Activated CD4-positive, CD25-positive, alpha-beta regulatory T cell treated with anti-CD3 and anti-CD28 coated beads, Interleukin-2, amount 50 U/mL, for 16 hours (primary cell): ENCODE measurements at places on chromosomes 2 and 18.

GRCh38 chr2:88087763-88088162 is 20.1 kb downstream of the SMYD1 start:
- no peak for DNase-seq

- no peak for DNase-seq
Observed at GRCh38 chr18:70044632-70045031, 97.0 kb upstream of the CD226 start.

- no peak for DNase-seq
Observed at GRCh38 chr2:134852518-134852917, 14.1 kb downstream of the ACMSD start.

DNA sequence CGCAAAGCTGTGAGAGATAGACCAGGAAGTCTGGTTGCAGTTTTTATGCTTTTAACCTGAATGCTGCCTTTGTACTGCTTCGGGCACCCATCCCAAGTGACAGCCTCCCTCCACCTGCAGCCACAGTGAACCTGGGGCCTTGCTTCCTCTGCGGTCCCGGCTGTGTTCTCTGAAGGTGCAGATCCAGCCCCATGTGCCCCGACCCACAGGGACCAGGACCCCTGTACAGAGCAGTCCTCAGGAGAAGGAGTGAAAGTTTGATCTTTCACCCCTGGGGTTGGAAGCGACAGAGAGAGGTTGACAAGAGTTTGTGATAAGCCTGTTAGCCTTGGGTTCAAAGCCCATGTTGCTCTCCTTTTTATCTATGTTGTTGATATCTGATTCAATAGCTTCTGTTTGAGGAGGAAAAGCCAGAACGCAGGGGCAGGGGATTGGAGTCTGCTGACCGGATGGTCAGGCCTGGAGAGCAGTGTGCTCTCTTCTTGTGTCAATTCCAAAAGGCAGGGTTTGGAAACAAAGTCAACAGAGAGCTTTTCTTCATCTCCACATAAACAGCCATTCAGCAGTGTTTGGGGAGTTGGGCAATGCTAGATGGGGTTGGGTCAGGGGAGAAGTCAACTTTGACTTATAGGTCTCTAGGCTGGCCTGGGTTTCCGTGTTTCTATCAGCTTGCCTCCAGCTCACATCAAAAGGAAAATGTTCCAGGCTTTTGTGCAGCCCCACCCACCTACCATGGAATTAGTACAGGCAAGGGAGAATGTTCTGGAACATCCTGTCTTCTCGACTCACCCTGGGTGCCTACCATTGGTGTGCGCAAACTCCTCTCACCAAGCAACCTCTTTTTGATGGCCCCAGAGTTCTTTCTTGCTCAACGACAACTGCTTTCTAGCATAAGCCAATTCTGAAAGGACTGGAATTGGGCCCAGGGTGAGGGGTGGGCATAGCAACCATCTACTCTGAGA is 214.9 kb downstream of the ALPK2 start:
- no peak for DNase-seq

GRCh38 chr2:24123922-24124580 is 782 bp downstream of the FAM228B start:
- DNase-seq, result no peak

DNA sequence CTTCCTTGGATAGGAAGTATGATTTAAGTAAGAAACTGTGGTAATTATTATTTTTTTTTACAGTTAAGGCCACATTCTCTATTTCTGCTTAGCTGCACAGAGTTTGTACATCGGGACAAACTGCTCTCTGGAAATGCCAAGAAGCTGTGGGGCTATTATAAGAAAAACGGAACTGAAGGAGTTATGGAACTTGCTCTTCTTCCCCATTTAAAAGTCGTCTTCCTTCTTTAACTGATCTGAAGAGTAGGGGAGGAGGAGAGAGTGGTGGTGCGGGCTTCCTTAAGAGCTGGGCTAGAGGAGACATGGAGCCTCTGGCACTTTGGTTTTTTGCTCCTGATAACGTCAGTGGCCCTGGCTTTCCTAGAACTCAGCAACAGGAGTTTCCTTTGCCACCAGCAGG is 54.4 kb downstream of the RAB31 start:
- DNase-seq, result no peak

DNA sequence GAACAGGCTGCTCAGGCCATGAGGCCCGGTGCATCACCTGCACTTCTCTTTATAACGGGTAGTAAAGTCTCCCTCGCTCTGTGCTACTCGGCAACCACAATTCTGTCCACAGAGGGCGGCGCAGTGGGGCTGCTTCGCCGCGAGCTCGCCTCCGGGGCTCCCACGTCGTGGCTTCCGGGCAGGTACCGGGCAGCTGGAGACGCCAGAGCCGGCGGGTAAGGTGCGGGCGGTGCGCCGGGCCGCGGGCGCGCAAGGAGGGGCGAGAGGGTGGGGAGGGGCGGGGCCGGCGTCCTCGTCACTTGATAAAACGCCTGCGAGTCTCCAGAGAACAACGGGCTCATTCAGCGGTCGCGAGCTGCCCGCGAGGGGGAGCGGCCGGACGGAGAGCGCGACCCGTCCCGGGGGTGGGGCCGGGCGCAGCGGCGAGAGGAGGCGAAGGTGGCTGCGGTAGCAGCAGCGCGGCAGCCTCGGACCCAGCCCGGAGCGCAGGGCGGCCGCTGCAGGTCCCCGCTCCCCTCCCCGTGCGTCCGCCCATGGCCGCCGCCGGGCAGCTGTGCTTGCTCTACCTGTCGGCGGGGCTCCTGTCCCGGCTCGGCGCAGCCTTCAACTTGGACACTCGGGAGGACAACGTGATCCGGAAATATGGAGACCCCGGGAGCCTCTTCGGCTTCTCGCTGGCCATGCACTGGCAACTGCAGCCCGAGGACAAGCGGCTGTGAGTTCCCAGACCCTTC is at the start of gene ITGA6:
ITGA6 (plus strand) TSS at position 331 of the 734 bp plus-strand sequence.
- peak; percentile 47 for DNase-seq

DNA sequence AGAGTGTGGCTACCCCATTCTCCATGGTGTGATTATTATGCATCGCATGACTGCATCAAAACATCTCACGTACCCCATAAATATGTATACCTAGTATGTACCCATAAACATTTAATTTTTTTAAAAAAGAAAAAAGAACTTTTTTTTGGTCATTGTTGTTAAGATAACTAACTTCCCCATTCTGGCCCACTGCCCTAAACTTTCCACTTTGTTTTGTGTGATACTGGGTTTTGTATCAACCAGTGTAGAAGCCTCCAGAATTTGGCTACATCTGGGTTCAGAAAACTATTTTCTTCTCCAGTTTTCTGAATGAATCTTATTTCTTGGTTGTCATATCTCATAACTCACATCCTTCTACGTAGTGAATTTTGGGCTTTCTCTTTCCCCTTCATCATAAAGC is 62.3 kb upstream of the NABP1 start:
- no peak for DNase-seq

DNA sequence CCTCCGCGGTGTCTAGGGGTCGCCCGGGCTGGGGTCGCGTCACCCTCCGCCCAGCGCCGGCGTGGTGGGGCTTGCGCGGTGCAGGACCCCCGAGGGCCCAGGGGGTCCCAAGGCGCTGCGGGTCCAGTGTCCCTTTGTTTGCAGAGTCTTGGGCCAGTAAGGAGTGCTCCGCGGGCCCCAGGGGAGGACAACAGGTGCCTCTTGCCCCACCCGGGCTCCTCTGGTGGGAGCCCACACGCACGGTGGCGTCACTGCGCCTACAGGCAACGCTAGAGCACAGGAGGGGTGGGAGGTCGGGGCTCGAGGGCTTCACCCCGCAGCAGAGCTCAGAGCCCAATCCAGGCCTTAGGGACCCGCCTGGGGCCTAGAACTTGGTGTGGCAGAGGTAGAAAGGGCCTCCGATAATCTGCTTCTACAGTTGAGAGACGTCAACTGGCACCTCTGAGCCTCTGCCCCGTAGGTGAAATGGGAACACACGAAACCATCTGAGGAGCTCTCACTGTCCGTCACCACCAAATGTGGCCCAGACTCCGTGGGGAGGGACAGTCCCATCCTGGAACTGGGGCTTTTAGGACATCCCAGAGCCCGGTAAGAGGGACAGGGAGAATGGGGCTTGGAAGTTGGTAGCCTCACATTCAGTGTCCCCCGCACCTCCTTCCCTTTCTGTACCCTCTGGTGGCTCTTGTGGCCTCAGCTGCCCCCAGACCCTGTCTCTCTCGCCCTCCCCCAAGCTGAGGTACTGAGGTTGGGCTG is 1.4 kb downstream of the ARID5A start:
- no peak for DNase-seq
